ENCODE measurements at places on chromosomes 2 and 18.

DNA sequence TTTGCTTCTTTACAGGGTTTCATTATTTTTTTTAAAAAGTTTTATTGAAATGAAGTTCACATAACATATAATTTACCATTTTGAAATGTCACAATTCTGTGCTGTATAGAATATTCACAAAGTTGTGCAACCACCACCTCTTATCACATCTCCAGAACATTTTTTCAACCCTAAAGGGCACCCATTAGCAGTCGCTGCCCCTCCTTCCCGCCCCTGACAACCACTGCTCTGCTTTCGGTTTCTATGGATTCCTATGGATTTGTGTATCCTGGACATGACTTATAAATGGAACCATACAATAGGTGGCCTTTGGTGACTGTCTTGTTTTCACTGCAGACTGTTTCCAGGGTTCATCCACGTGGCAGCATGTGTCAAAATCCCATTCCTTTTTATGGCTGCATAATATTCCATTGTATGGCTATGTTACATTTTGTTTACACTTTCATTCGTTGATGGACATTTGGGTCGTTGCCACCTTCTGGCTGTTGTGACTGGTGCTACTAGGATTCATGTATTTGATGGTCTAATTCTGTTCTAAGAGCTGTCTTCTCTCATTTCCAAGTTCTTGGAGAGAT is 52.6 kb downstream of the SH3BP4 start:
- DNase-seq = no peak

DNA sequence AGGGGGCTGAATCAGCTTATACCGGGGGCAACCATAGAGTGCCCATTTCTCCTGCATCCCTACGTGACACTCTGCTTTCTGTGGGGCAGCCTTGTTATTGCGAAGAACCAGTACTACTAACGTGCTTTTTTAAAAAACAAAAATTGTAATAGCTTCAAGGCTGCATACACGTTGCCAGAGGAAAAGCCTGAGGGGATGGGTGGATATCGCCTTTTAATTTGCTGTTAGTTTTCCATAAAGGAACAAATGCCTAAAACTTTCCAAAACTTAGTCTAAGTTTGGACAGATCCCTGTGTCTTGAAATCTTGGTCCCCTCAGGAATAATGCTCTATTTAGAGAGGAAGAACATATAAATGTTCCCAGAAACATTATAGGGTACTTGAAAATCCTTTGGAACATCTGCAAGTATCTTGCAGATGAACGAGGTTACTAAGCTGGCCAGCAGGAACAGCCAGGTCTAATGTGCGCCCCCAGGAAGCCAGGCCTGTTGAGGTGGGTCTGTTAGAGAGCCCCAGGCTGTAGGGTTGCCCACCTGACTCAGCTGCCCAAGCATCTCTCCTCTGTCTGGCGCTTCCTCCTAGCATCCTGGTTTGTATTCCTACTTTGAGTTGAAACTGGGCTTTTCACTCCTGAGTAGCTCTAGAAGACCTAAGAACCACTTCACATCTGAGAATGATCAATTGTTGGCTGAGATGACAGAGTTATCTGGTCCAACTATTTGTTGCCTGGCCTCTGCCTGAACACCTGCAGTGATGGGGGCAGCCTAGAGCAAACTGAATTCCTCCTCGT is 96.9 kb downstream of the TGOLN2 start:
- DNase-seq = no peak

DNA sequence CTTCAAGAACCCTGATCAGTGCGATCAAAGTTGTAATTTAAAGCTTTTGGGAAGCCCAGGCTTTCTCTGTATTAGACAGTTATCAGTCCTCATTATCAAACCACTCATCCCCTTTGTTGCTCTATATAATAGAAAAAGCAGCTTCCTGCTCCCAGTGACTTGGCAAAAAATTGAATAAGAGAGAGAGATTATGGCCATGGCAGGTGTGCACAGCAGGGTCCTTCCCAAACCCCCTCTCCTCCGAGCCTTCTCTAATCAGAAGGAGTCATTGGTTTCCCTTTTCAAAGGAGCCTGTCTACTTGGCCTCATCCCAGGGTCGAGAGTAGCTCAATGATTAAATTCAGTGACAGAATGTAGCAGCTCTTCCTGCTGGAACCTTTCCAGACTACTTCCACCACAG is 81.5 kb downstream of the SEMA4F start:
- no peak for DNase-seq

DNA sequence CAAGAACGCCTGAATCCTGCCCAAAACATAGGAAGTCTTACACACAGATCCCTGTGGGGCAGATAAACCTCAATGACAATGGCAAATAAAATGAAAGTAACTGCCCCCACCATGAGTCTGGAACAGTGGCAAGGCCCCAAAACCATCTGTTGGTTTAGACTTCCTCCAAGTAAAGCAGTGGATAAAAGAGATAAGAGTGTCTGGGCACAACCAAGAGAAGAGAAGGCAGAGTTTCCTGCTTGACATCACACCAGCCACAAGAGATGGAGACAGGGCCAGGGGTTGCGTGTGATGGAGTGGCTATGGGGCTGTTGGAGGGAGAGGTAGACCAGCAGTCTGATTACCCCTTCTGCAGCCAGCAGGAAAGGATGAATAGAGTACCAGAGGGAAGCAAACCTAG is 212.1 kb upstream of the POU3F3 start:
- DNase-seq = no peak

- DNase-seq = no peak
Measured at GRCh38 chr2:17892770-17893534, 14.5 kb downstream of the KCNS3 start.

DNA sequence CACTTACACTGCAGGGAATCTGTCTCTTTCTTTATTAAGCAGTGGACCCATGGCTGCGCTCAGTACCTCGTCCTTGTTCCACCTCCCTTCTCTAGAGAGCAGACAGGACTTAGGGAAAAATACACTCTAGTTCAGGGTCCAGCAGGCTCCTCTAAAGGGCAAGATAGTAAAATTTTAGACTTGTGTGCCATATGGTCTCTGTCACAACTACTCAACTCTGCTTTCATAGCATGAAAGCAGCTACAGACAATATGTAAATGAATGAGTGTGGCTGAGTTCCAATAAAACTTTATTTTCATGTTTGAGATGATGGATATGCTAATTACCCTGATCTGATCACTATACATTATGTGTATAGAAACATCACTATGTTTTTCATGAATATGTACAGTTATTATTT is 163.1 kb downstream of the BABAM2 start:
- no peak for DNase-seq

- DNase-seq = no peak
Measured at GRCh38 chr2:67625690-67626475, 228.8 kb downstream of the ETAA1 start.

- no peak for DNase-seq
Measured at GRCh38 chr2:174730698-174731018, 33.6 kb downstream of the CHRNA1 start.

DNA sequence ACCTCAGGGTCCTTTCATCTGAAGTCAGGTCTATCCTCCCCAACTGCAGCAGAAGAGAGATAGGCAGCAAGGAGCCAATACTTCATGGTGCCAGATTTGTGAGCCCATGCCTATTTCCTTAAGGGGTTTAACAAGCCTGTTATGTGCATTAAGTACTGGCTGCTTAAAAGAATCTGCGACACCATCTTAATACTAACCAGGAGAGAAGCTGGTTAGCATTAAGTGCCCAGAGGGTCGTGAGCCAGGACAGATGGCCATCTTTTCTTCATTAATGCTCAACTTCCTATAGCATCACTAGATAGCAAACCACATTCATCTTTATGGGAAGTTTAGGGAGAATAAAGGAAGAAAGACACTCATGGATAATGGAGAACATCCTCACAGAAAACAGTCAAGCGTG is 289.1 kb downstream of the ETAA1 start:
- no peak for DNase-seq

- DNase-seq = no peak
Measured at GRCh38 chr2:77578354-77578753, 56.2 kb upstream of the LRRTM4 start.

- no peak for DNase-seq
Measured at GRCh38 chr2:221425353-221425752, 146.8 kb downstream of the EPHA4 start.

DNA sequence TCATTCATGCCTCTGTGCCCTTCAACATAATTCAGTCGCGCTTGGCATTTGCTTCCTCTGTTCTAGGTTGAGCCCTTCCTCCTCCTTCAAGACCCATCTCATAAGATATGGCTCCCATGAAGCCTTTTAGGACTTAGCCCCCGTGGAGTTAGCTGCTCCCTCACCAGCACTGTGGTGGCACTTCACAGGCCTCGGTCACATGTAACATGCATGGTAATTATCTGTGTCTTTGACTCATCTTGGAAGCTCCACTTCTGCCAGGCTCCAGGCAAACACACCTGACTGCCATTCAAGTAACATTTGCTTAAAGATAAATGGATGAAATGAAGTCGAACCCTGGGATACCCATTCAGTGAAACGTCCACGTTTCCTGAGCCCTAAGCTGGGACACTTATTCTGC is 484.7 kb downstream of the EIPR1 start:
- no peak for DNase-seq

- DNase-seq = peak; percentile 27
Measured at GRCh38 chr2:66574701-66575624, 140.0 kb downstream of the MEIS1 start.

DNA sequence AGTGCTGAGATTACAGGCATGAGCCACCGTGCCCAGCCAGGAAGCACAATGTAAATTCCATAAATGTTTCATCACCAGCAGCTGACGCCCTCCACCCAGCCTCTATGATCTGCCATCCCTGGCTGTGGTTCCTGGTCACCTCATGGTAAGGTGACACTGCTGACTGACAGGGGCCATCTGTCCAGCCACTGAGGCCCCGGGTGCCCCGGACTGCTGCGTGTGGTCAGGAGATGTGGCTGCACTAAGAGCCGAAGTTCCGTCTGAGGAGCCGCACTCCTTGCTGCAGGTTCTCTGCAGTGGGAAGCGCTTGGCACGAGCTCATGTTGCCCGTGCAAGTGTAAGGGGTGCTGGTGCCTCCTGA is 10.9 kb downstream of the NTSR2 start:
- no peak for DNase-seq

GRCh38 chr2:65021709-65022108 is 32.5 kb downstream of the SLC1A4 start:
- DNase-seq = no peak

- DNase-seq = no peak
Measured at GRCh38 chr2:222688917-222689316, 17.5 kb downstream of the MOGAT1 start.

DNA sequence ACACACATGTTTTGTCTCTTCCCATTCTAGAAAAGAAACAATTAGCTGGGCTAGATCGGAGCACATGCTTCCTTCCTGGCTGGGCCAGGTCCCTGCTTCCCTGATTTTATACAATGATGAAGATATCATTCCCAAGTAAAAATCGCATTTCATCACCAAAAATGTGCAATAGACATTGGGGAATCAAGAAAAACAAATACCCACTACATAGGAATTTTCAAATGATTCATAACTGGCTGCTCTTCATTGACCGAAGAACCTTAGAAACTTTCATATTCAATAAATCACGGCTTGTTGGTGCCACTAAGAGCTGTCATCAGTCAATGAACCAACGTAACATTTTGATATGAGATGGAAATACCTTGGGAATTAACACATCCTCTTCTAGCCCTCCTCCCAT is 373.6 kb upstream of the TRIB2 start:
- no peak for DNase-seq

GRCh38 chr2:119225105-119225865 is 1.7 kb downstream of the STEAP3 start:
- DNase-seq = no peak

GRCh38 chr2:183998041-183998796 is 600.1 kb upstream of the ZNF804A start:
- no peak for DNase-seq

DNA sequence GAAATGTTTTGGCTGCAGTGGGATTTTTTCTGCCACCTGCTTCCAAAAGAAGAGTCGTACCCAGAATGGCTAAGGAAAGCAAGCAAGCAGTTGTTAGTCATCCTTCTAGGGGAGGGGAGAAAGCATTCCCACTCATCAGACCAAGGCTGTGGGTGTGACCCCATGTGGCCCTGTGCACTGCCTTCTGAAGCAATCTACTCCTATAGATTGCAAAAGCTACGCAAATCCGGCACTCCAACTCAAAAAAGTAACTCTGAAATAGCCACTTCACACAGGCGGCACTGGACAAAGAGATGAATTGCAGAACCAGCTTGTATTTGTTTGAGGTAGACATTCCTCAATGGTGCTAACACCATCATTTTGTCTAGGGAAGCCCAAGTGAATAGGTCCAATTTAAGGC is 44.3 kb downstream of the ST3GAL5 start:
- DNase-seq = no peak

- no peak for DNase-seq
Measured at GRCh38 chr2:19569300-19569791, 210.9 kb upstream of the OSR1 start.

DNA sequence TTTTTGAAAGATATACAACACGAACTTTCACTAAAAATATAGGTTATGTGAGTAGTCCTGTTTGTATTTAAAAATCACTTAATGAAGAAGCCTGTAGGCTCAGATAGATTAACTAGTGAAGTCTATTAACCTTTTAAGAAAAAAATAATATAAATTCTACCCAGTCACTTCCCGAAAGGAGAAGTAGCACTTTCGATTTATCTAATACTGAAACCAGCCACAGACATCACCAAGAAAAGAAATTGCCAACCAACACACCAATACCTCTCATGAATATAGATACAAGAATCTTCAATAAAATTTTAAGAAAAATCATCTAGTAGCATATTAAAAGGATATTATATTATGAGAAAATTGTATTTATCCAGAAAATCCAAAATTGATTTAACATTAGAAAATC is 160.5 kb downstream of the GALNT13 start:
- DNase-seq = no peak

- DNase-seq = no peak
Measured at GRCh38 chr2:23029111-23029510, 355.9 kb upstream of the KLHL29 start.

GRCh38 chr18:45993438-45993837 is 26.3 kb upstream of the EPG5 start:
- DNase-seq = no peak

DNA sequence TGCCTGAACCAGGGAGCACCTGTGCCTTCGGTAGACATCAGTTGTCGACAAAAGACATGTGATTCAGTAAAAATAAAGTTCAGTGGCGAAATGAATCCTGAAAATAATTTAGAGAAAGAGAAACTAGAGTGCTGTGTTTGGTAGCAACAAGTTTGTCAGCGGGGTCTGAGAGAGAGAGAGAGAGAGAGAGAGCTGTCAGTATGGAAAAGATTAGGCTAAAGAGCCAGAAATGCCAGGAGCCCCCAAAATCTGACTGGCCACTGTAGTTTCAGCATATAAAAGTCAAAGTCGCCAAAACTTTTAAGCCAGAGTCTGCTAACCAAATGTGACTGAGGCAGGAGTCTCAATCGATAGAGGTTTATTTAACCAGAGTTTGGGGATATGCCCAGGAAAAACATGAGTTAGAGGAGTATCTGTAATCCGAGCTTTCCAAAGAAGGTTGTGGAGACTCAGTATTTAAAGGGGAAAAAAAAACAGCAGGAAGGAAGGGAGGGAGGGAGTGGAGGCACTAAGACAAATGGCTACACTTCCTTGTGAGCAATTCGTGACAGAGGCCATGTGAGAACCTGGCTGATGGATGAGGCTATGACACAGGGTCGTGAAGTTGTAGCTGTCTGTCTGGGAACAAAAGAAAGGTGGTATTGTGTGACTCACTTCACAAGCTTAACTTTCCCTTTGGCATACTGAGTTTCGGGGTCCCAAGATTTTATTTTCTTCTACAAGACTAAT is 20.5 kb upstream of the GNAL start:
- DNase-seq = no peak

Data from heart right ventricle (tissue), 16 donors.